Stimulated activated CD8-positive, alpha-beta memory T cell treated with anti-CD3 and anti-CD28 coated beads, Interleukin-7, amount 100 ng/mL, for 1 hour (primary cell): ENCODE measurements at places on chromosomes 1 and 21.

DNA sequence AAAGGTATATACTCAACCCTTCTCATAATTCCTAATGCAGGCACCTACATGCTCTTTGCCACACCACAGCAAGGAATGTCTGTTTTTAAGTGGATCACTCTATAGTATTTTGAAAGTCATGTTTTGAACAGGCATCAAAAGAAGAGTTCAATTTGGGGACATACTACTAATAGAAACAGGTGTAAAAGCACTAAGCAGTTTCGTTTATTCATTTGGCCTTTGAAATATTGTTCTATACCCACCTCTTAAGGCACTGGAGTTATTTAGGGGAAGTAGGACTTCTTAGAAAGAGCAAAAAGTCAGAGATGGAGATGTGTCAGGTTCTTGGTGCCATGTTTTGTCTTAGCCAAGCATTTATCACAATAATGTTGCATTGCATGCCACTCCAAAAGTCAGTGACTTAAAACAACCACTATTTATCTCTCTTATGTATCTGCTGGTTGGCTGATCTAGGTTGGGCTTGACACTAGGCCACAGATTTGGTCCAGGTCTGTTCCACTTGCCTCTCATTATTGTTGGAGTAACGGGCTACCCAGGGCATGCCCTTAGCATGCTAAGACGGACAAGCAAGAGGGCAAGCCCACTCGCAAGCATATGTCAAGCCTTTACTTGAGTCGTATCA is 107.5 kb downstream of the RGL1 start:
- DNase-seq: no peak

GRCh38 chr1:55542901-55543504 is 327.8 kb upstream of the USP24 start:
- DNase-seq: no peak

- no peak for DNase-seq
Measured at GRCh38 chr1:156376958-156377919, 8.2 kb downstream of the RHBG start.

- DNase-seq: no peak
Measured at GRCh38 chr1:11354893-11355553, 82.0 kb downstream of the UBIAD1 start.

DNA sequence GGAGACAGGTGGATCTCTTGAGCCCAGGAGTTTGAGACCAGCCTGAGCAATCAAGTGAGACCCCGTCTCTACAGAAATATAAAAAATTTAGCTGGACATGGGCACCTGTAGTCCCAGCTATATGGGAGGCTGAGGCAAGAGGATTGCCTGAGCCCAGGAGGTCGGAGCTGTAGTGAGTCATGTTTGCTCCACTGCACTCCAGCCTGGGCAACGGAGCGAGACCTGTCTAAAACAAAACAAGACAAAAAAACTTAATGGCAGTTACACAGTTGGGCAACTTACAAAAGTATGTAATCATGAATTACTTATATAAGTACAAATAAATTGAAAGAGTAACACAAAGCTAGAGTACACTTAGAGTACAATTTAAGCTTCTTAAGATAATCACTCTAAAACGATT is 25.2 kb downstream of the RC3H1 start:
- DNase-seq: no peak

DNA sequence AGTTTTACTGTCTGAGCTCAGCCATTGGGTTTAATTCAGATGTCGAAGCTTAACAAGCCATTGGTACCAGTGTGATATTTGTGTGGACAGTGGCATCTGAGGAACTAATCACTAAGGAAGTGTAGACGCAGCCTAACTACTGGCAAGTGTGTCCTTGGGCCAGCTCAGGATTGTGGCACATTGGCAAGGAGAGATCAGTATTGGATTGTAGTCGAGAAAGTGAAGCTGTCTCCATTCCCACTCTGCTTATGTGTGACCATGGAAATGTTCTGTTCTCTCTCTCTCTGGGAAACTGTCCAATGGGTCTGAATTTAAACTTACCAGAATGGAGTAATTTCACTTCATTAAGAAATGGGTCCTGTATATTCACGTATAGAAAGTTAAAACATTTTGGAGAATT is 112.2 kb downstream of the ITSN1 start:
- DNase-seq: no peak

DNA sequence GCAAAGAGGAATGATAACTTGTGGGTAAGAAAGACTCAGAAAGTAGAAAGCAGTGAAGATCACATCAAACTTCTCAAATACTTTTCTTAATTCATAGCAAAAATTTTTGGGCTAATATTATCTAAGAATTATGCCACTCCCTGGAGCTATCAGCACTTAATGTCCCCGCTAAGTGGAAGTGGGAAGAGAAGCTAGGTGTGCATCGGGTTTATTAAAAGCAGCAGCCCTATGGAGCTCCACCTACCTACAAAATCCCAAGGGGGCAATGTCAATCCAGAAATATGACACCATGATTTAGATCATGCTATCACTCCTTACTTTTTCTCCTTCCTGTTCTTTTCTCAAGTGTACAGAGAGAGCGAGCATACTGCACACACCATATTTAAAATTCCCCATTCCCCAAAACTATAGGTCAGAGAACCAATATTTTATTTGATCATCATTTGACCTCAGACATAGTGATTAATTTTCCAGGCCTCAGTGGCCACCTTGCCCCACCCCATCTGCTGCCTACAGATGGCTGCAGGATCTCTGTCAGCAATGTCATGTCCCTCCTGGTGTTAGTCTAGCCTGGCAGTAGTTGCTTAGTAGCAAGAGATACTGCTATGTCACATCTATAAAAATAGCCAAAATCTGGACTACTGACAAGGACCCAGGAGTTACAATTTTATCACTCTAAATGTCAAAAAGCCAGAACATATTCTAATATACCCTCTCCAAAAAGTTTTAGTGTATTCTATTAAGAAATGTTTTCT is 66.6 kb downstream of the MAP3K21 start:
- no peak for DNase-seq

GRCh38 chr1:59901770-59902388 is 24.7 kb downstream of the CYP2J2 start:
- DNase-seq: no peak

- DNase-seq: no peak
Measured at GRCh38 chr1:29937356-29937755, 701.0 kb downstream of the PTPRU start.

DNA sequence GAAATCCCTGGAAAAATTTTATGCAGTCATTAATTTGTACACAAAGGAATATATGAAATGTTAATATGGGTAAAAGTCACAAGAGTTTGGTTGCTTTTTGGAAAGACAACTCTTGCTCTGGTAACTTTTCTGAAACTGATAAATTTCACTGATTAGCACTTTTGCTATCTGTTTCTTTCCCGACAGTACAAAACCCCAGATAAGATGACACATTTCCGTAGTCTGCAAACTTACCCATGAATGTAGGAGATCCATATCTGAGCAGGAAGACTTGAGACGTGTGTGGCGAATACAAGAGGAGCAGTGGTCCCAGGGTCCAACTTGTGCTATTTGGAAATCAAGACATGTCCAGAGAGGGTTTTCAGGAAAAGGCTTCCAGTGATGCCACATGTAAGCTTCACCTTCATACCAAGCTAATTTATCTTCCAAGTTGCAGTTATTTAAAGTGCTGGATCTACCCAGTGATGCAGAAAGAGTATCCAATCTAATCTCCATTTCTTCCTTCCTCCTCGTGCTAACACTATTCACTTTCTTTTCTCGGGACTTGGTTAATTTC is 35.9 kb upstream of the SAMSN1 start:
- DNase-seq: no peak

DNA sequence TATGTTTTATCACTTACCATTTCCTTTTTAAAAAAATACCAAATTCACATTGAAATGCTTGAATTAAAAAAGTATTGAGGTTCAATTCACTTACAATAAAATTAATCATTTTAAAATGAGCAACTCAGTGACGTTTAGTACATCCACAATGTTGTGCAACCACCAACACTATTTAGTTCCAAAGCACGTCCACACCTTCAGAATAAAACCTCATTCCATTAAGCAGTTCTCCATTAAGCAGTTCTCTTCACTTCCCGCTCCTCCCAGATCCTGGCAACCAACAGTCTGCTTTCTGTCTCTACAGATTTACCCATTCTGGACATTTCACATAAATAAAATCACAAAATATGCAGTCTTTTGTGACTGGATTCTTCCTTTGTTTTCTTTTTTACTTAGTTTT is 41.3 kb downstream of the GNG4 start:
- DNase-seq: no peak
